ENCODE measurements at places on chromosomes 13 and 19.
A peak's percentile ranks its signal among the peaks of the same experiment; 100 is the strongest.

- DNase-seq = no peak
These were observed 38.1 kb upstream of the RGCC start for GRCh38 chr13:41419206-41419605.

- peak; percentile 46 for DNase-seq
These were observed 7.8 kb downstream of the EBPL start for GRCh38 chr13:49683489-49683888.

DNA sequence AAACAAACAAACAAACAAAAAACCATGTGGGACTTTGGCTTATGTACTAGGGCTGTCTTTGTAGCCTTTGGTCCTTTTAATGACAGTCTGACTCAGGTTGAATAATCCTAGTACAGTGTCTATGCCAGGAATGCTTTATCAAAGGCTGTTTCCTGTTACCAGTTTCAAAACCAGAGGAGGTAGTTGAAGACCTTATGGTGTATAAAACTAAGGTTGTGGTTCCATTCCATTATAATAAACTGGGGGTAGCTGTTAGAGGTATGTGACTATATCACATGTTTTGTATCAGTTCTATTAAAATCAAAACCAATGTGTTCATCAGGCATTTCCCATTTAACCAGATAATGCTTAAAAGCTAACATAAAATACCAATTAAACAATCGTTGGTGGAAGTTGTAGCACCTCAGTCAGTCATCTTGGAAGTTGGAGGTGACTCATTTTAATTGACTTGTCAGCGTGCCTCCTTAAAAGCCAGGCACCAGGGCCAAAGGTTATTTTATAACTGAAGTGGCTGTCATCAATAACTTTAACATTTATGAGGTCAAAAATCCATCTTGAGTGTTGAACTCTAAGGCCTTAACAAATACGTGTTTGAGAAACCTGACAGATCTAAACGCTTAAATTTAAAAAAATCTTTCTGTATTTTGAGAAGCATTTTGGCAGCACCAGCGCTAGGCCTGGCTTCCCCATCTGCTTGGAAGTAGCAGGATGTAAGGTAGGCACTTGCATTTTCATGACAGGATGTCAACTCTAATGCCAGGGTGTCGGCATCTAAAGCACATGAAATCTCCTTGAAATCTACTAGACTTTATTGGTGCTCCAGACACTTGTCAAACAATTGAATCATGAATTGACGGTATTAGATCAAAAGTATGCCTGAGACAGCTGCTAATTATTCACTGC, 162.5 kb downstream of the LMO7 start:
- DNase-seq = peak; percentile 32

DNA sequence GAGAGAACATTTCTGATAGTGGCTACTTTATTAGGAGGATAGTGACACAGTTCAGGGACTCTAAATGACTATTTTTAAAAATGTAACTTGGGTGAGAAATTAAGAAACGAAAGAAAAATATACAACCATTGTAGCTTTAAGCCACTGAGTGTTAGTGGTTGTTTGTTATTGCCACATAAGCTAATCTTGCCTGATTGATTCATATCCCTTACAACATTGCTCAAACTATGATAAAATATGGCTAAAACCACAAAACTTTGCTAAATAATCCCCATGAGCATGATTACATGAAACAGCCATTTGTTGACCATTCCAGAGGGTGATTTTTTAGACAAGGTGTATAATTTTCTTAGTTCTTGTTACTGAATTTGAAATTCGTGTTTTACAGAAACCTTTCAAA, 343.4 kb downstream of the SLITRK5 start:
- DNase-seq = no peak

Data from activated CD4-positive, alpha-beta T cell treated with anti-CD3 and anti-CD28 coated beads for 36 hours (primary cell).